Esophagus muscularis mucosa (tissue), 4 donors: ENCODE measurements at places on chromosomes 6 and 20. TPM values are rescaled to one million over a fixed set of nuclear protein-coding genes. Genes with fewer than 3 reads are reported as not detected.

- DNase-seq, result no peak
These were observed 35.4 kb downstream of the GCNT2 start for GRCh38 chr6:10556589-10556988.

- no peak for DNase-seq
These were observed 471.0 kb downstream of the COL12A1 start for GRCh38 chr6:74734901-74735300.

- DNase-seq, result no peak
These were observed 581.1 kb upstream of the CITED2 start for GRCh38 chr6:139955366-139956155.

DNA sequence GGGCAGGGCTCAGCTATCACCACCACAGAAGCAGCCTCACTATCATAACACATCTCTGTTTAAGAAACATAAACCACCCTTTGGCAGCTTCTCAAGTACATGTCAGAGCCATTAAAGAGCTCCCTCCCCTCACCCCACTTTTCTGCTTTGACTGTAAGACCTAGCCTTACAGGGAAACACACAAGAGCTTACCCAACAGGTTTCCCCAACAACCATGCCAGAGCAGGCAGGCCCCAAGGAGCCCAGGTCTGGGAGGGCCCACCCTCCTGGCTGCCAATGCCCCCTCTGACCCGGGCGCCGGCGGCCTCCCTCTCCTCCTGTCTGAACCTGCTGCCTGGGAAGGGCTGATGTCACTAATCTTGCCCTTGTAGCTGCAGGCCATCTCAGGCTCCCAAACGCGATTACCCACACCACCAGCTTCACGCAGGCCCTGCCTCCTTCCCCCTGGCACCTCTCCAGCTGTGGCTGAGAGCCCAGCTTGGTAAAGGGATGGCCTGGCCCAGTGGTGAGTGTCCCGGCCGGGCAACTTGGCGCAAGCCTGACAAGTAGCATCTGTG is 402.0 kb downstream of the MAFB start:
- DNase-seq, result no peak

The IFNGR1 gene
- total RNA-seq, result 53.2 TPM

- no peak for DNase-seq
These were observed 90.9 kb upstream of the HDDC2 start for GRCh38 chr6:125392682-125393081.

- DNase-seq, result no peak
These were observed 9.3 kb downstream of the MOG start for GRCh38 chr6:29665942-29666825.

- no peak for DNase-seq
These were observed 102.2 kb downstream of the NRN1 start for GRCh38 chr6:5904532-5904931.

The PTGIS gene
- total RNA-seq, result 107 TPM

DNA sequence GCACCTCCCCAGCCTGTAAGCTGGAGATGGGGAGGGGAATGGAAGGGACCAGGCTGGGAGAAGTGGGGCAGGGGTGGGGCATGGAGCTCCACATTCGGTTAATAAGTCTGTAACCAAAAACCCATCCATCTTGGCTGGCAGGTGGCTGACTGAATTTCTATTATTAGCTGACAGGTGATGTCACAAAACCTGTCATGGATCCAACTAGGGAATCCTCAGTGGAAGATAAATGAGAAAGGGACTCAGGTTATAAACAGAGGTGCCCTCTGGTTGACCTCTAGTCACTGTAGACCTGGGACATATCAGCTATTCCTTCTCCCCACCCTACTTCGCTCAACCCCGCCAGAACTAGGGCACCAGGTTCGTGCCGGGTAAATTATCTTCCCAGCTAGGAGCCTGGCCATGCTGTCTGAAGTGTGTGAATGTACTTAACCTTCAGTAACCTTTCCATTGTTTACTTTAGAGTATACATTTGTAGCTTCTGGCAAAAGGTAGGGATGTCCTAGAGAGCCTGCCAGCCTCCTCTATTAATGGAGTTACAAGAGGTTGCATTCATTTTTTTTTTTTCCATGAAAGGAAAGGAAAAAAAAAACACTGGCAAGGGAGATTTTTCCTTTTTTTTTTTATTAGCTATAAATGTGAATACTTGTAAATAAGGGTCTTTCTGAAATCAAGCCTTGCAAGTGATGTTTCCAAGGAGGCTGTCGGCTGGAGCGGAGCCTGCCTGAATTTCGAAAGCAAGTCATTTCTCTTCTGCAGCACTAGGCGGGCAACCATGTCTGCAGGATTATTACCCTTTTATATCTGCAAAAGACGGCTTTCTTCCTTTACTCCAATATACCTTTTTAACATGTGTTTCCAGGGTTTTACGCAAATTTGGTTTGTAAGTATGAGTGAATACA is 135.9 kb downstream of the TMEM242 start:
- DNase-seq, result no peak

- no peak for DNase-seq
These were observed 34.7 kb upstream of the ERVFRD-1 start for GRCh38 chr6:11146117-11146826.

The GTF2H4 gene
- 8.3 TPM for total RNA-seq

DNA sequence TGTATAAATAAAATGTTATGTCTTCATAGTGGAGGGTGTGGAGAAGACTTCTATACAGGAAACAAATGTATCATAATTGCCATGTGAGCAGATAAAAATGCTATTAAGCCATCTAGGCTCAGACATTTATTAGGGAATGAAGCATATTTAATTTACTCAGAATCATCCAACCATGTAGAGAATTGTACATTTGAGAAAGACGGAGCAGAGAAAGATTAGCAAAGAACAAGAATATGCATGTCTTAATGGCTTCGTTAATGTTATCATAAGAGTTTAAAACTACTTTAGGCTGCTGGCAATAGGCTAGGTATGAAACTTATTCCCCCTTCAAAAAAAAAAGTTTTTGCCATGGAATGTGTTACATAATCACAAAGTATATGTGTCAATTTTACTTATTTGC is 6.1 kb downstream of the ANKRD6 start:
- DNase-seq, result no peak

The NR2E1 gene
- total RNA-seq, result not detected

GRCh38 chr6:99813565-99813964 is 180.5 kb downstream of the MCHR2 start:
- no peak for DNase-seq

DNA sequence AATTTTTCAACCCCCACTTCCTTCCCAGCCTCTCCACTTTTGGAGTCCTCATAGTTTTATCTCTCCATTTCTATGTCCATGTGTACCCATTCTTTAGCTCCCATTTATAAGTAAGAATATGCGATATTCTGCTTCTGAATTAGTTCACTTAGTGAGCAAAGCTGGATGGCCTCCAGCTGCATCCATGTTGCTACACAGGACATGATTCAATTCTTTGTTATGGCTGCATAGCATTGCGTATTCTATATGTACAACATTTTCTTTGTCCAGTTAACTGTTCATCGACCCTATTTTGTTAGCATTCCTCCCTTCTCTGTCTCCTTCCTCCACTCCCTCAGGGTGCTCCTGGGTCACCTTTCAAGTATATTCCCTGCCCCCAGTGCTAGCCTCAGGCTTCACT is 210.0 kb upstream of the SSTR4 start:
- DNase-seq, result no peak

- DNase-seq, result no peak
These were observed 24.1 kb downstream of the KLHL32 start for GRCh38 chr6:96948631-96949030.

The ADGRF4 gene
- 0.32 TPM for total RNA-seq

GRCh38 chr6:136990754-136991153 is 54.0 kb downstream of the IL20RA start:
- no peak for DNase-seq

- no peak for DNase-seq
These were observed 83.3 kb downstream of the PREX1 start for GRCh38 chr20:48744515-48744914.

The COL20A1 gene
- not detected for total RNA-seq

- no peak for DNase-seq
These were observed 42.6 kb downstream of the TRIM27 start for GRCh38 chr6:28880894-28881780.

- DNase-seq, result no peak
These were observed 191.7 kb downstream of the ESR1 start for GRCh38 chr6:151999194-151999593.

The POPDC3 gene
- not detected for total RNA-seq

The LY6G6D gene
- total RNA-seq, result not detected
